ENCODE measurements at places on chromosomes 1 and 21. TPM values are rescaled to one million over a fixed set of nuclear protein-coding genes. Genes with fewer than 3 reads are reported as not detected.

The ATP6V0B gene
- 150 TPM for polyA plus RNA-seq

The PCBP3 gene
- polyA plus RNA-seq = 1.4 TPM

The TMEM125 gene
- polyA plus RNA-seq = 15.9 TPM

The NUP210L gene
- 0.03 TPM for polyA plus RNA-seq

The NCF2 gene
- polyA plus RNA-seq = 2.8 TPM

DNA sequence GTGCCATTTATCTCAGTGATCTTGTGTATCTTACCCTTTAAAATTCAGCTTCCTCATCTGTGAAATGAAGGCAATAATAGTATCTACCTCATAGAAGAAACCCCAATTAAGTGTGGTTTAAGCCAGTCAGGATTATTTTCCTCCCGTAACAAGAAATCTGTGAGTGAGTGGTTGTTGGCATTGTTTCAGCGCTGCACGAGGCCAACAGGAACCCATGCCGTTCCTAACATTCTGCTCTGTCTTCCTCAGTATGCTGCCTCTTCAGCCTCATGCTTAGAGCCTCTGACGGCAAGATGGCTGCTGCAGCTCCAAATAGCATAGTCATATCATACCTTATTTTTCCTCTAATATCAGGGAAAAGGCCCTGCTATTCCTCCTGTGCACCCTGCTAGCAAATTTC lies 289.7 kb downstream of the TM2D1 start:
- DNase-seq = no peak

GRCh38 chr1:205026181-205026580 lies 16.8 kb upstream of the CNTN2 start:
- no peak for DNase-seq

DNA sequence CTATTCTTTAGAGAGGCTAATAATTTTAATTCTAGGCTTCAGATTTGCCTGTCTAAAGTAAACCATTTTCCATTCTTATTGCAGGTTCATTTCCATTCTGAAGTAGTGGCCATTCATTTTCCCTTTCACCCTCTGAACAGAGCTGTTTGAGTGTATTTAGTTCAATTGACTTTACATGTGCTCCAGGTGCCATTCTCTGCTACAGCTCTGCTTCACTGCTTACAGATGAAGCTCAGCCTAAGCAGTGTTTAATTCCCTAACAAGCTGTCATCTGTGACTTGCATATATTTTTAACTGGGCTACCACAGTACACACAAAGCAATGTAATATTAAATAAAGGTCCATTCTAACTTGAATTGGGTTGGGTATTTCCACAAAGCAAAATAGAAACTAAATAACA lies 1031.6 kb downstream of the KCNT2 start:
- DNase-seq = no peak

DNA sequence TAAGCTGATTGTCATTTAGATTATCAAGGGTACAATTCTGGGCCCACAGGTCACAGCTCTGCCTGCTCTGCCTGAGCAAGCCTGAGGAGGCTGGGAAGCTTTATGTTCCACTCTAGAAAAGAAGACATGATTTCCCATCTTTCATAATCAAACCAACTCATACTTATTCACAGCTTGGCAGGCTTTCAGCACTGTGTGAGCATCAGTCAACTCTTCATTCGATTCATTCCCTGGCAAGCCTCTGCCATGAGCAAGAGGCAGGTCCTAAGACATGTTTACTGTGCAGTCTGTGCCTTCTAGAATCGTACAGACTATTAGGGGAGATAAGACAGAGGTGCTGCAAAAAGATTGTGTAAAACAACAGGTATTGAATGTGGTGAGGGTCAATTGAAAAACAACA lies 24.5 kb upstream of the KIRREL1 start:
- no peak for DNase-seq

- no peak for DNase-seq
Measured at GRCh38 chr1:209319057-209319432, 264.5 kb upstream of the CAMK1G start.

DNA sequence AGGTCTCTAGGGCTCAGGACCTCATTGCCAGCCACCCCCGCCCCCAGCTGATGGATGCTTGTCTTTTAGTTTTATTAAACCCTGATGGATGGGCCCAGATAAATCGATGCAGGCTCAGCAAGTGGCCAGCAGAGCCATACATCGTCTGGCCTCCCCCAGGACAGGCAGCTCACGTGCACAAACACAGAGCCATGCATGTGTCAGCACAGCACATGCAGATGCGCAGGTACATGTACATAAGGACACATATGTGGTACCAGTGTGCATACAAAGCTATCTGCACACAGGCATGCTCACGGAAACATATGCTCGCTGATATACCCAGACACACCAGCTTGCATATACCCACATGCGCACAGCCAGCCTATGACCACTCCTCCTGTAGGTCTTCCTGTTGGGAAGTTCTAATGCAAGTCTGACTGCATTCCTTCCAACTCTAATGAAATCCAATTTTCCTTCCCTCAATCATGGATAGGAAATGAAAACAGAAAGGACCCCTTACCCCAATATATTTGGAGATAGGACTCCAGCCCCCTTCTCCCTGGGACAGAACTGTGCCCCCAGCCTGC lies 897 bp downstream of the COL16A1 start:
- no peak for DNase-seq

GRCh38 chr1:235411489-235412486 lies 44.6 kb downstream of the TBCE start:
- DNase-seq = no peak

GRCh38 chr1:226349081-226349480 lies 40.1 kb upstream of the LIN9 start:
- no peak for DNase-seq

GRCh38 chr1:173356191-173356762 lies 120.9 kb upstream of the PRDX6 start:
- DNase-seq = no peak

- no peak for DNase-seq
Measured at GRCh38 chr21:27023186-27023585, 56.3 kb upstream of the ADAMTS5 start.

GRCh38 chr1:192889082-192889481 lies 80.2 kb downstream of the RGS2 start:
- DNase-seq = no peak

DNA sequence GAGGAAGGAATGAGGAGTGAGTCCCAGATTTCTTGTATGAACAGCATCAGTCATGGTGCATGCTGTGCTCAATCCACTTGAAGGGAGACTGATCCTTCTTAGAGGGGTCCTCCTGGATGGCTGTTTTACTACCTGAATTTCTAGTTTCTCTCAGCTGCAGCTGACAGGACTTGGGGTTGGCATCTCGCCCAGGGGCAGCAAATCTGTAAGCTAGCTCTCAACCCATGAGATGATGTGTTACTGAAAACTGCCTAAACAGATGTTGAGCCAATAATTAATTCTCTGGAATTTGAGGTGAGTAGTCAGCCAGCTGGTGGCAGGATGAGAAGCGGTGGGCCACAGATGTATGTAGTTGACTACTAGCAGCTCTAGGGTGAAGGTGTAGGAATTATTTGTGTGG lies 19.6 kb downstream of the BACH1 start:
- DNase-seq = no peak

- DNase-seq = no peak
Measured at GRCh38 chr1:116957646-116958045, 43.9 kb upstream of the CD101 start.

- DNase-seq = no peak
Measured at GRCh38 chr1:60376196-60376595, 302.6 kb upstream of the C1orf87 start.

GRCh38 chr1:147167365-147167764 lies 4.9 kb downstream of the PRKAB2 start:
- DNase-seq = no peak

DNA sequence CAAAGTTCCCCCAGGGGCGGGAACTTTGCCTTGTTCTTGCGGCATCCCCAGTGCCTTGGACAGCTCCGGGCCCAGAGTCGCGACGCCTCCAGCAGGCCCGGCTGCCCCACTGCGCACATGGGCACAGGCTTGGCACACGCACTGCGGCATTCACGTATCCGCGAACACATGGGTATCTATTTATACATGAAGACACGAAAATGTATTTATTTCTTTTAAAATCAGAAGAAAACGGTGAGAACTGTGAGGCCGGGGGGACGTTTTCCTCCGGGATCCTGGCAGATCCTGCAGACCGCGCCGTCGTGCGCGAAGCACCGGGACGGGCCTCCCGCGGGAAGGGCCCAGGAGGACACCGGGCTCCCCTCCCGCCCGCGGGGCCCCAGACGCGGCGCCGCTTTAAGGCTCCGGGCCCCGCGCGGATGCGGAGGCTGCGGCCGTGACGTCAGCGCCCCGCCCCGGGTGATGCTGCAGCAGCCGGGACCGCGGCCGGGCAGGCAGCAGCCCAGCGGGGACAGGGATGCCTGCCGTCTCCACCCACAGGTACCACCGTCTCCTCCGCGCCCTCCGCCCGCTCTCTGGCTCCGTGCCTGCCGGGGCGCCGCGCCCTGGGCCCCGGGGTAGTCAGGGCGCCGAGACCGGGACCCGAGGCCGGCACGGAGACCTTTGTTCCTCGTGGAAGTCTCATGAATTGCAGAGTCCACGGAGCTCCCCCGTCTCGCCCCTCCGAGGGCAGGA lies at the start of gene SLC45A1:
Gene SLC45A1, plus strand, starts transcription at position 468 of the 735 bp plus-strand sequence. CDS start 6,216 bp downstream, outside the sequence.
- DNase-seq = no peak

All from right renal cortex interstitium (tissue), 3 donors.